ENCODE measurements at places on chromosomes 2 and 18. TPM values are rescaled to one million over a fixed set of nuclear protein-coding genes. Genes with fewer than 3 reads are reported as not detected.

CYP27C1 gene
- not detected for total RNA-seq

CD8B2 gene
- not detected for total RNA-seq

GNLY gene
- total RNA-seq = not detected

ANKRD30BL gene
- total RNA-seq = not detected

All from endothelial cell of umbilical vein (primary cell).